HFF-Myc (cell line): ENCODE measurements at places on chromosomes 11 and 22.

GRCh38 chr22:47738472-47739013, 976.1 kb downstream of the TBC1D22A start:
- no peak for DNase-seq

DNA sequence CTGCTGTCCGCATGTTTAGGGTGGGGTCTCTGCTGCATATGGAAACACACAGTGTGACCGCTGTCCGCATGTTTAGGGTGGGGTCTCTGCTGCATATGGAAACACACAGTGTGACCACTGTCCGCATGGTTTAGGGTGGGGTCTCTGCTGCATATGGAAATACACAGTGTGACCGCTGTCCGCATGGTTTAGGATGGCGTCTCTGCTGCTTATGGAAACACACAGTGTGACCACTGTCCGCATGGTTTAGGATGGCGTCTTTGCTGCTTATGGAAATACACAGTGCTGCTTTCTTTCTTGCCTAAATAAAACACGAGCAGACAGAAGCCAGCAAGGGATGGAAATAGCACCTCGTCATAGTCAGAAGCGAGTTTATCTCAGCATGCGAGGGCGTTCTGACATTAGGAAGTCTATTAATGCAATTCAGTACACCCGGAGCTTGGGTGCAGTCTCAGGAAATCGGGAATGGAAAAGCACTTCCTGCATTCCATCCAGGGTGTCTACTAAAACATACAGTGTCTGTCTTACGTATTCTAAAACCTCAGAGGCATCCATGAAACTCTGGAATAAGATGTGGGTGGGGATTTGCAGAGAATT, 32.6 kb upstream of the TOLLIP start:
- DNase-seq: peak; percentile 11

DNA sequence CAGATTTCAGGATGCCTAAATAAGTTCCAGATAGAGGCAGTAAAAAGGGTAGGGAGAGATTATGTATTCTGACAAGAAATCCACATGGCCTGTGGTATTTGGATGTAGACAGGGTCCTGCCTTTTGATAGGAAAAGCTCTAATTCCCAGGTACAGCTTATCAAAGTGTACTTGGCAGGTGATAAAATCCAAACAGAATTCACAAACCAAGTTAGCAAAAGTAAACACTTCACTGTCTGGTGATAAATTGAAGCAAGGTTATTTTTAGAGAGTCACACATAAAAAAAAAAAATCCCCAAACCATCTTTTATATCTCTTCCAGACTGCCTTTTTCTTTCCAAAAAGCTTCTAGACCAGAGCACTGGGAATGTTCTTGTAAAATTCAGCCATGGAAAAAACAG, 5.7 kb downstream of the CBLIF start:
- DNase-seq: no peak

DNA sequence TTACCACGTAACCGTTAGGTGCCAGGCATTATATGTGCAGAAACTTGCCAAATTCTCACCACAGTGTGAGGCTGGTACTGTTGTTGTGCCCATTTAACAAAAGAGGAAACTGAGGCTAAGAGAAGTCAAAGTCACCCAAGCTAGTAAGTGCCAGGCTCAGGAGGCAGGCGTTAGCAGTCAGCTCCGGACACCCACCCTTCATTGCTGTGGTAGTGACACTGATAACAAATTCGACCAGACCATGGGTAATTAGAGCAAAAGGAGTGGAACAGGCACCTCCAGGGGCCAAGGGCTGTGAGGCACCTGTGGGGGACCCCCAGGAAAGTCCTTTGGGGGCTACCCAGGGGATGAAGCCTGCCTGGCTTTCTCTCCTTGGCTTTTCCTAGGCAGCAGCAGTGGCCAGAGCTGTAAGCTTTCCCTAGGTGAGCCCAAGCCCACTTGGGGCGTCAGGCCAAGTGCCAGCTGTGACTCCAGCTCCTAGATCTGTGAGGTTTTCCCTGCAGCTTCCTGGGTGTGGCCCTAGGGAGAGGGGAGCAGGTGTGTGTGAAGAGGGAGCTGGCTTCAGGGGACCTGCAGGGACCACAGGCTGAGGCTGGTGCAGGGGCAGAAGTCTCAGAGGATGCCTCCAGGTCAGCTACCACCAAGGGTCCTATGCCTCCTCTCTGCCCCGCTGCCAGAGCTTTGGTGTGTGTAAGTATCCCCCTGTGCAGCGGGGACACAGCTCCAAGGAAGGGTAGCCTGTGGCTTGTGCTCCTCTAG, 19.7 kb upstream of the ALX4 start:
- DNase-seq: no peak

- DNase-seq: no peak
Measured at GRCh38 chr11:20444535-20444934, 57.0 kb downstream of the PRMT3 start.

- no peak for DNase-seq
Measured at GRCh38 chr11:117230286-117230961, 1.4 kb downstream of the PCSK7 start.

- no peak for DNase-seq
Measured at GRCh38 chr22:30028731-30029130, 51.5 kb upstream of the HORMAD2 start.

- DNase-seq: no peak
Measured at GRCh38 chr11:43737201-43737590, 56.7 kb downstream of the HSD17B12 start.

GRCh38 chr22:31179345-31179744, 19.4 kb downstream of the RNF185 start:
- no peak for DNase-seq

GRCh38 chr11:70204466-70204799, 1.3 kb downstream of the FADD start:
- DNase-seq: no peak
